ENCODE measurements at places on chromosomes 16 and 17. TPM values are rescaled to one million over a fixed set of nuclear protein-coding genes. Genes with fewer than 3 reads are reported as not detected.
A peak's percentile ranks its signal among the peaks of the same experiment; 100 is the strongest.

DNA sequence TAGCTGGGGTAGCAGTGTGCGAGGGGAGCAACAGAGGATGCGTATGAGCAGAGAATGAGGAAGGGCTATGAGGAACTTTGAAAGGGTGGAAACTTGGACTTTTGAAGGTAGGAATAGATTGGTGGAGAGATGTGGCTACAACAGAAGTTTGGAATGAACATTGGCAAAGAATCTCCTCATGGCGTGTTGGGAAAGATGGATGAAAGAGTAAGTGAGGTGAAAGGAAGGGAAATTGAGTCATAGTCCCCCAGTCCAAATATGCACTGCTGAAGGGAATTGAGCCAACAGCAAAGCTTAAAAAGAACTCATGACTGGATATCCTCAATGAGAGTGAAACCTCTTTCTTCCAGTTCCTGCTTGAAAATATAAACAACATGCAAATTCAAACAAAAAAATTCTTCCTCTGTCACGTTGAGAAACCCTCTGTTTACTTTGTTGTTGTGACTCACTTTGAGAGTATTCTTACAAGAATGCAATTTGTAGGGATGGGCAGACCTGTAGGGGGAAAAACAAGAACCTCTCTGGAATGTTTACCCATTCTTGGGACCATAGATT lies 313.2 kb upstream of the KCNJ16 start:
- peak overlapping the region; percentile 7 for H3K27ac ChIP-seq
- H3K36me3 ChIP-seq = no peaks in the 10 kb centered on the region
- peaks cover 24% of the 10 kb centered on the region for H3K4me1 ChIP-seq

DNA sequence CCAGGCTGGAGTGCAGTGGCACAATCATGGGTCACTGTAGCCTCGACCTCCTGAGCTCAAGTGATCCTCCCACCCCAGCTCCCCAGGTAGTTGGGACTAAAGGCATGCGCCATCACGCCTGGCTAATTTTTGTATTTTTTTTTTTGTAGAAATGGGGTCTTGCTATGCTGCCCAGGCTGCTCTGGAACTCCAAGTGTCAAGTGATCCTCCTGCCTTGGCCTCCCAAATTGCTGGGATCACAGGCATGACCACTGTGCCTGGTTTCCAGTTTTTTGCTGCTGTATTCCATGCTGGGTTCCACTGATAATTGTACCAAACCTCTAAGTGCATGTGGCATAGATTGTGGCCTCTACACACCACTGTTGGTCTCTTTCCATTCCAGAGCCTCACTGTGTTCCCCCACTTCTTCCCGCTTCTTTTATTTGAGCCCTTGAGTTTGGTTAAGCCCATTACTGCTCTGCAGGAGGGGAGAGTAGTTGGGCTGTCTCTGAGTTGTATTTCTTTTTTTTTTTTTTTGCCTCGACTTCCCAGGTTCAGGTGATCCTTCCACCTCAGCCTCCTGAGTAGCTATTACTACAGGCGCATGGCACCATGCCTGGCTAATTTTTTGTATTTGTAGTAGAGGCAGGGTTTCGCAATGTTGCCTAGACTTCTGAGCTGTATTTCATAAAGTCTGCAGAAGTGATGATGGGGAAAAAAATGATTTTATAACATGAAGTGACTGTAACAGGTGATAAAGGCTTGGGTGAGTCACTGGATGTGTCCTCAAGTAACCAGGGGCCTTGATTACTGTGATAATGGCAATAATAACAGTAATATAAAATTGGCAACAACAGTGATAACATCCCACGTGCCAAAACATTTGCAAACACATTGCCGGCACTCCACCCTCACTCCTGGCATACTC lies 30.0 kb downstream of the EEF2K start:
- H3K4me3 ChIP-seq = no peak overlapping the region
- no peaks in the 10 kb centered on the region for H3K27me3 ChIP-seq
- peaks cover 3% of the 10 kb centered on the region for H3K4me1 ChIP-seq
- DNase-seq = no peak

DNA sequence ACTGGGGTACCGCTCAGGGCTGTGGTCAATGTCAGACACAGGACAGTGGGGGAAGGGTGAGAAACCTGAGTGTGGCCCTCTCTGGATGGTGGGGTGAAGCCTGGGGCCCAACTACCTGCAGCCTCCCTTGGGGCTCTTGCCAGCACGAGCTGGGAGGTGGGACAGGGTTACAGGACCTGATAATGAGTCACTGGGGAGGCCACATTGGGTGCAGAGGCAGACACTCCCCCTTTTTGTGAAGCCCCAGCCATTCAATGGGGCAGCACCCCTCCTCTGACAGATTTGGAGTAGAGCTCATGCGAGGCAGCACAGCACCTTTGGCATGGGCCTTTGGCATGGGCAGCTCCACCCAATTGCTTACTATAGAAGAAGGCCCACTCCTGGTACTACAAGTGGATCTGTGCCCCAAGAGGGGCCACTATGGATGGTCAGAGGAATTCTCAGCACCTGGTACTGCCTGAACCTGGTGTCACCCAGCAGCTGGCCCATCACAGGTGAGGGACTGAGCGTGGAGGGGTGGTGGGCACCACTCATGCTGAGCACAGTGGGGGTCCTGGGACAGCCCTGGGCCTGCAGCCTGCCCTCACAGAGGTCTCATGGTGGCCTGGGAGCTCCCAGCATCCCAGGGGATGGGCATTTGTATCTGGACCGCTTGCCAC lies 45.2 kb upstream of the SMPD3 start:
- H3K27ac ChIP-seq = no peak overlapping the region
- H3K27me3 ChIP-seq = no peaks in the 10 kb centered on the region
- no peak for DNase-seq
- peaks cover 3% of the 10 kb centered on the region for H3K36me3 ChIP-seq
- H3K4me3 ChIP-seq = no peak overlapping the region

- H3K27me3 ChIP-seq = no peaks in the 10 kb centered on the region
- H3K4me3 ChIP-seq = no peak overlapping the region
- H3K36me3 ChIP-seq = peaks cover 36% of the 10 kb centered on the region
Measured at GRCh38 chr16:69166221-69166833, 20.6 kb upstream of the SNTB2 start.

Gene ADAD2
- not detected for total RNA-seq

Gene SEZ6
- not detected for total RNA-seq

DNA sequence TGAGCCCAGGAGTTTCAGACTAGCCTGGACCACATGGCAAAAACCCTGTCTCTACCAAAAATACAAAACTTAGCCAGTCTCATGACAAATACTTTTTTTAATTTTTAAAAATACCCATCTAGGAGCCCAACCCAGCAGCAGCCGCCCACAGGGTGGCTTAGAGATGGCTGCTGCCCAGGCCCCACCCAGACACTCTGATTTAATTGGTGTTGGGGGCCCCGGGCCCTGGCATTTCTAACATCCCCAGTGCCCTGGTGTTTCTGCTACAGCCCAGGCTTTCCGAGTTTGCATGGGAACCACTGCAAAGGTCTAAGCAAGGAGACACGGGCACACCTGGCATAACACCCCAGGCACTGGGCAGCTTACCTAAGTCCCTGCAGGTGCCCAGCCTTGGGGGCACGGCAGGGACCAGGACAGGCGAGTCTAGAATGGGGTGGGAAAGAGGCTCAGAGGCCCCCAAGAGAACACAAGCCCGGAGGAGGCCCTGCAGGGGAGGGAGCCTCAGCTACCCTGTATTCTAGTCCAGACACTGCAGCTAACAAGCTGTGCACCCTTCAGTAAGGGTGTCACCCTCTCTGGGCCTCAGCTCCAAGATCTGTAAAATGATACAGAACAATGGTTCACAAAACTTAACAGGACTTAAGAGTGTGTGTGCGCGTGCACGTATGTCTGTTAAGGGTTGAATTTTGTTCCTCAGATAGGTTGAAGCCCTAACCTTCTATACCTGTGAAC lies 48.8 kb downstream of the RMI2 start:
- H3K36me3 ChIP-seq = no peaks in the 10 kb centered on the region
- H3K4me3 ChIP-seq = no peak overlapping the region
- peaks cover 17% of the 10 kb centered on the region for H3K4me1 ChIP-seq
- DNase-seq = no peak
- H3K27me3 ChIP-seq = no peaks in the 10 kb centered on the region
- no peak overlapping the region for H3K27ac ChIP-seq

Gene CACNG3
- not detected for total RNA-seq

DNA sequence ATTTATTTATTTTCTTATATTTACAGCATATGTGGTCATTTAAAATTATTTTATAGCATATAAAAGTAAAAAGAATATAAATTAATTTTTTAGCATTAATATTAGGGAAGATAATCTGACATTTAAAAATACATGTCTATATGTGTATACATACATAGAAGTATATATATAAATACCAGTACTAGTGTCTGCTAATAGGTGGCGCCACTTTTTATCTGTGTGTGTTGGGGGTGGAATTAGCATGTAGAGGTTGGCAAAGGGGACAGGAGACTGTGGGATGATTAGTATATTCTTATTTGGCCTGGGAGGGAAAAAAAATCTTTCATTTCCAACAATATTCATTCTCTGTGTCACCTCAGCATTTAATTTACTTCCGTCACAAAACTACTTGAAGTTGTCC lies 359.1 kb downstream of the WWOX start:
- peaks cover 29% of the 10 kb centered on the region for H3K4me1 ChIP-seq
- DNase-seq = no peak
- H3K27ac ChIP-seq = no peak overlapping the region
- H3K27me3 ChIP-seq = no peaks in the 10 kb centered on the region
- no peak overlapping the region for H3K4me3 ChIP-seq

GRCh38 chr16:11147033-11147753 lies 108.8 kb downstream of the SOCS1 start:
- DNase-seq = no peak
- peaks cover 6% of the 10 kb centered on the region for H3K36me3 ChIP-seq
- H3K27me3 ChIP-seq = peaks cover 13% of the 10 kb centered on the region
- H3K4me1 ChIP-seq = peaks cover 18% of the 10 kb centered on the region
- H3K4me3 ChIP-seq = no peak overlapping the region

- DNase-seq = no peak
- H3K4me3 ChIP-seq = no peak overlapping the region
- no peak overlapping the region for H3K27ac ChIP-seq
- H3K27me3 ChIP-seq = peaks cover 30% of the 10 kb centered on the region
- H3K36me3 ChIP-seq = no peaks in the 10 kb centered on the region
Measured at GRCh38 chr16:85829171-85829719, 29.8 kb downstream of the COX4I1 start.

Gene VAMP2
- total RNA-seq = 51.3 TPM

DNA sequence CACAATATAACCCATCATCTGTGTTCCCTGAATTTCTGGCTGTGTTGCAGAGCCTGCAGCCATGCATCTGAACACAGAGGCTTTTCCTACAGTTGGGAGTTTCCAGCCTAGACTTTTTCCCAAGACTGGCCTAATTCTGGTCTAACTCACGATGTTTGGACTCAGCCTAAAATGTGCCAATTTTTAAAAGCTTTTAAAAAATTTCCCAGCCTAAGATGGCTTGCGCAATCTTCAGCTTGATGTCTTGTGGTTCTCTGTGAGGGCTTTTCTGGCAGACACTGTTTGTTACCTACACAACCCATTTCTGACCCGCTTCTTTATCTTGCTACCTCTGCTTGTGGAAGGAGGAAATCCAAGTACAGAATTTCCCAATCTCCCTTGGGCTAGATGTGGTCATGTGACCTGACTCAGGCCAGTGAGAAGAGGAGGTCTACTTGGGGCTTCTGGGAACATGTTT lies 72.7 kb upstream of the GAS7 start:
- no peaks in the 10 kb centered on the region for H3K4me1 ChIP-seq
- DNase-seq = no peak
- no peak overlapping the region for H3K4me3 ChIP-seq
- no peaks in the 10 kb centered on the region for H3K36me3 ChIP-seq
- peaks cover 9% of the 10 kb centered on the region for H3K27me3 ChIP-seq

DNA sequence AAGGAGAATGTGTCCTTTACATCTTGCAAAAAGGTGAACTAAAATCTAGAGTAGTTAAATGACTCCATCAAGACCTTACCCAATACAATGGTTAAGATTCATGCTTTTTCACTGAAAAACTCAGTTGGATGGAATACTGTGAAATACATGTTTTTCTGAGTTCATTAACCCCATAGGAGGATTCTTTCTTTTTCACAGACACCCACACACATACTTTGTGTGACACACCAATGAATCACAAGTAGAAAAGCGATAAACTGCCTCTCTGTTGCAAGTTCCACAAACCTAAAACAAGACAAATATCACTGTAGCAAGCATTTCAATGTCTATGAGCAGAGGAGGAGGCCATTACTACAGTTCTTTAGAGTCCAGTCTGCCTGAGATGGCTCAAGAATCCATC lies 258.8 kb upstream of the CDH5 start:
- no peak overlapping the region for H3K4me3 ChIP-seq
- no peak overlapping the region for H3K27ac ChIP-seq
- peaks cover 13% of the 10 kb centered on the region for H3K27me3 ChIP-seq

GRCh38 chr17:43528319-43528987 lies 17.7 kb downstream of the ETV4 start:
- H3K4me3 ChIP-seq = no peak overlapping the region
- peaks cover 19% of the 10 kb centered on the region for H3K4me1 ChIP-seq
- H3K36me3 ChIP-seq = peaks cover 16% of the 10 kb centered on the region
- peaks cover 12% of the 10 kb centered on the region for H3K27me3 ChIP-seq
- H3K27ac ChIP-seq = peak overlapping the region; percentile 3

- H3K4me1 ChIP-seq = peaks cover 5% of the 10 kb centered on the region
- no peak overlapping the region for H3K4me3 ChIP-seq
- no peaks in the 10 kb centered on the region for H3K27me3 ChIP-seq
- H3K27ac ChIP-seq = no peak overlapping the region
- H3K36me3 ChIP-seq = peaks cover 16% of the 10 kb centered on the region
Measured at GRCh38 chr17:73419051-73419450, 107.2 kb upstream of the CDC42EP4 start.
